ENCODE measurements at places on chromosomes 4 and X. TPM values are rescaled to one million over a fixed set of nuclear protein-coding genes. Genes with fewer than 3 reads are reported as not detected.

The STOX2 gene
- 6.2 TPM for polyA plus RNA-seq

- DNase-seq: no peak
These were observed 379.4 kb downstream of the GRXCR1 start for GRCh38 chr4:43271946-43272345.

DNA sequence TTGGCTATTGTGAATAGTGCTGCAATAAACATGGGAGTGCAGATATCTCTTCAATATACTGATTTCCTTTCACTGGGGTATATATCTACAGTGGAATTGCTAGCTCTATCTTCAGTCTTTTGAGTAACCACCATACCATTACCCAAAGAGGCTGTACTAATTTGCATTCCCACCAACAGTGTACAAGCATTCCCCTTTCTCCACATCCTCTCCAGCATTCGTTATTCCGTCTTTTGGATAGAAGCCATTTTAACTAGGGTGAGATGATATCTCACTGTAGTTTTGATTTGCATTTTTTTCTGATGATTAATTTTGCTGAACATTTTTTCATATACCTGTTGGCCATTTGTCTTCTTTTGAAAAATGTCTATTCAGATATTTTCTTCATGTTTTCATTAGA is 110.3 kb downstream of the PRDM5 start:
- no peak for DNase-seq

The BEX5 gene
- not detected for polyA plus RNA-seq

GRCh38 chr4:110071466-110071865 is 126.9 kb downstream of the ELOVL6 start:
- no peak for DNase-seq

The SPANXN4 gene
- polyA plus RNA-seq: not detected

DNA sequence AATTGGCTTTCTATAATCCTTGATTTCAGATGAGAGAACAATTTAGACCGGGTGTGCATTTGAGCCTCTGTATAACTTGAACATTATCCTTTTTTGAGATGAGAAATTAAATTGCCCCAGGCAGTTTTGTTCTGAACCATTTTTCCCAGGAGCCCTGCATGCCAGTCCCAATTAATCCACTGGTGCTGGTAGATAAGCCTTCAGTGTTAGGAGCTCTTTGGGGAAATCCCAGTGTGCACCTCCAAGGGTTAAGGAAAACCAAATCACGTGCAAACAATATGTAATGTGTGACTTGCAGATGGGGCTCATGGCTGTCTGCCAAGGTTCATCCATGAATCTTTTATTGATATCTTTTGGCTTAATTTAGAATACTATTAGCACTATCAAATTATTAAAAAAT is 43.2 kb downstream of the KIT start:
- no peak for DNase-seq

GRCh38 chr4:154617820-154618317 is 5.4 kb upstream of the FGG start:
- DNase-seq: no peak

DNA sequence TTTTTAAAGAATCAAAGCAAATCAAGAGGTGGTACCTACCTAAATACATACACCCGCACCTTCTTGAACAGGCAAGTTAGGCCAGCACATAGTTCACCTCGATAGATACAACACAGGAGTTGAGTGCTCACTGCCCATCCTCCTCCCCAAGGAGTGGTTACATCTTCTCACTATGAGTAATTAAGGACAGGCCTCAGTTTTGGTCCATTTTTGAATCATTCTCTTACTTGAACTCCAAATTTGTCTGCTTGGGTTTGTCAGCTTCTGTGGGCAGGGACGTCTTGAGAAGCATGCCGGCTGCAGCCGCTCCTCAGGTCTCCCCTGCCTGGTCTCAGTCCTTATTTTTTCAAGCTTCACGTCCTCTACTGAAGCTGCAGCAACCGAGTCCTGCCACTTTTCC is 190.6 kb upstream of the RBPJ start:
- no peak for DNase-seq

The BMX gene
- polyA plus RNA-seq: 2.4 TPM

DNA sequence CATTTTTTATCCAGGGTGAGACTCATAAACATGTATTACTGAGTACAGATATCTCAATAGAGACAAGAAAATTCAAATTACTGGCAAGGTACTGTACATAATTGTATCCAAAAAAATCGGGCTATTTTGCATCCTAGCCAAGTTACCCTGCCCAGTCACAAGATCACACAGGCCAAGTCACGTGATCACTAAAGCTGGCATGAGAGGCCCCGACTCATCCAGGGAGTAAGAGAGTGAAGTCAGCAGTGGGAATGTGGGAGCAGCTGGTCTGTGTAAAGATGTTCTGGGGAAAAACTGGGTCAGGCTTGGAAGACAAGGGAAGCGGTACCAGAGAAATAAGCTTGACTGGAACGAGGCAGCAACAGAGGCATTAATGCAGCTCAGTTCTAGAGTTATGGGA is 119.3 kb upstream of the STS start:
- no peak for DNase-seq

The PNMA6A gene
- polyA plus RNA-seq: 3.5 TPM

The UPF3B gene
- polyA plus RNA-seq: 9.2 TPM

GRCh38 chrX:47482512-47483305 is at the start of gene ZNF41:
Gene ZNF41, minus strand, starts transcription at chrX:47483222. Its CDS starts 15,741 bp downstream, at chrX:47467481.
- DNase-seq: peak; percentile 80

GRCh38 chr4:136823020-136823419 is 709.3 kb downstream of the PCDH18 start:
- DNase-seq: no peak

DNA sequence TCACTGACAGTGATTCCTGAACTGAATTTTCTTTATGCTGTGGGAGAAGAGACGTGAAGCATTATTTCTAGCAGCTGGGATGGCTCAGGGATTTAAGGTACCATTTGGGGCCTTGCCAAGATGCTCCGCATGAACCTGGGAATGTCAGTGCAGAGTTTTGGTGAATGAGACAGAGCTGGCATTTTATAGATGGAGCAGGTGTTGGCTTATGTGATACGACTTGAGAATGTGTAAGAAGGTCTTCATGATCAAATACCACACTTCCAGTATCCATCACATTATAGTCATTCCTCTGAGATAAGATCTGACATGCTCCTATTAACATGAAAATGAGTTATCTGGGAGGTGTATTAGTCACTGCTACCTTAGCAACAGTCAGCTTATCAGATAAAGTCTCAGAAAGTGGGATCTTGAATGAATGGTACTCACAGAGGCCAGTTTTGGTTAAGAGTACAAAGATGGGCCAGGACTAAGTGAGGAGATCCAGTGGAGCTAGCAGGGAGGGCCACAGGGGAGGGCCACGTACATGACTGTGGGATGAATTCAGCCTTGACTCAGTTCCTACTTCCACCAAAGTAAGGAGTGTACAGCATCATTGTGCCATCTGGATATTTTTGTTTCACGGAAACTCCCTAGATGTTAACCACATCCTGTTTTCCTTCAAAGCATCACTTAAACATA is 116.7 kb downstream of the SPCS3 start:
- DNase-seq: no peak

Measured in muscle of back (tissue), 13 donors.